Prostate gland (tissue), 2 donors: ENCODE measurements at places on chromosomes 6 and 20. TPM values are rescaled to one million over a fixed set of nuclear protein-coding genes. Genes with fewer than 3 reads are reported as not detected.
A peak's percentile ranks its signal among the peaks of the same experiment; 100 is the strongest.

GRCh38 chr6:27031302-27031701 is 216.2 kb upstream of the PRSS16 start:
- no peak for DNase-seq
- H3K27ac ChIP-seq = no peak overlapping the region
- no peaks in the 10 kb centered on the region for H3K36me3 ChIP-seq

- H3K36me3 ChIP-seq = no peaks in the 10 kb centered on the region
- DNase-seq = peak; percentile 67
- peaks cover 3% of the 10 kb centered on the region for H3K4me1 ChIP-seq
- no peak overlapping the region for H3K4me3 ChIP-seq
Measured at GRCh38 chr20:50744143-50744792, 12.9 kb downstream of the PARD6B start.

DNA sequence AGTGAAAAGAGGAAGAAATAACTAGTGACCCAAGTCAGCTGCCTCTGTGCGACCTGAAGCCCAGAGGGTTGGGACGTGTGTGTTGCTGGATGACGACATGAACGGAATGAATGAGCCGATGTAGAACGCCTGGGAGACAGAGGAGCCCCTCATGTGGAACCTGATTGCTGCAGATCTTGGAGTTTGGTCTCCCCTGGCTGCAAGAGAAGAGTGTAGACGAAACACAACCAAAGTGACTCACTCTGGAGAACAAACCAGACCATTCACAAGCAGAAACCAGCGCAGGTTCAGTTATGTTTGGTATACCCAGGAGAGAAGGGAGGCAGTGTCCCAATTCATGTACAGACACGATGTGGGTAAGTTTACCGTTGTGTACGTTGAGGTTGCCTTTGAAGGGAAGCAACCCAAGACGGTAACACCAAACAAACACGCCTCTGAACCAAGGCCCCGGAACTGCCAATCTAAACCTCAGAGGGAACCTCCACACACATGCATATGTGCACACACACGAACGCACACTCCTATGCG is 265.9 kb downstream of the BMP7 start:
- H3K36me3 ChIP-seq = no peaks in the 10 kb centered on the region
- no peak overlapping the region for H3K4me3 ChIP-seq
- H3K4me1 ChIP-seq = no peaks in the 10 kb centered on the region
- no peak for DNase-seq
- peaks cover 5% of the 10 kb centered on the region for H3K27me3 ChIP-seq

The GHRH gene
- total RNA-seq = not detected

DNA sequence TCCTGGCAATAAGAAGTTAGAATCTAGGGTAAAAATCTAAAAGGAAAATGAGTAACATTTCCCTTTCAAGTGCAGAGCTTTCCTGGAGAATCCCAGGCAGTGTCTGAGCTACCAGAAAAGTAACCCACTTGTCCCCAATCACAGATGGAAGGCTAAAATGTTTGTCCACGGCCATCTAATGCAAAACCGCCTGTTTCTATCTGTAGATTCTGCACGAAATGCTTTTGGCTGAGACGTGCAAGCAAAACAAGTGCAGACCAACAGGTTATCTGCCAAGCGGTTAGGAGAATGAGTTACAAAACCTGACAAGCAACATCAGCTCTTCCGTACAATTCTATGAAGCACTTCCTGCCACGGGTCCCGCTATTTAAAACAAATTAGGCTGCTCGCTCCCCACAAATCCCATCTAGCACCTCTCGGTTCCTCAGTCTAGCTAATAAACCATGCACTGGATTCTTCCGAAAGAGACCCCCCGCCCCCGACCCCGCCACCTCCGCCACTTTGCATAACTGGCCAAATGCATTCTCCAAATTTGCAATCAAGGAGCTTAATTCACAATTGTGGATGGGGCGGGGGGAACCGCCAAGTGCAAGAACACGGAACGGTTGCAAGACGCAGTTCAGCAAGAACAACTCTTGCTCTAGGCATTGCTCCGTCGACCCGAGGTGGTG is 1.4 kb downstream of the ELOVL5 start:
- no peaks in the 10 kb centered on the region for H3K36me3 ChIP-seq
- peak; percentile 43 for DNase-seq
- peaks cover 10% of the 10 kb centered on the region for H3K4me1 ChIP-seq
- H3K27me3 ChIP-seq = no peaks in the 10 kb centered on the region
- peak overlapping the region; percentile 77 for H3K4me3 ChIP-seq

DNA sequence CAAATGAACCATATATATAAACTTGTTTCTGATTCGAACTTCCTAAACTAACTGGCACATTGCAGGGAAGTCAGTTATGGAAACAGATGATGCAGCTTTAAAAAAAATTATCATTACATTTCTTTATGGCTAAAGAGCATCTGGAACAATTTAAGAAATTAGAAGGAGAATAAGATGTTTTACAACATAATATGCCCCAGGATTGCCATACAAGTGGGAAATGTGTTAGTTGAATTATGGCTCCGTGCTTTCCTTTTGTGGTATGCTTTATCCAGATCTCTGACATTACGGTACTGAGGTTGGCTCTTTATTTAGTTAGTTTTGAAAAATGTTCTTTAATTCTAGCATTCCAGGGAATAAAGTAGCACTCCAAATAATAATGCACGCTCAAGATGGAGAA is 343.0 kb upstream of the ZFP64 start:
- no peaks in the 10 kb centered on the region for H3K36me3 ChIP-seq
- DNase-seq = no peak
- H3K27me3 ChIP-seq = no peaks in the 10 kb centered on the region
- no peak overlapping the region for H3K27ac ChIP-seq

GRCh38 chr6:25060522-25060921 is 124.8 kb upstream of the RIPOR2 start:
- no peak overlapping the region for H3K27ac ChIP-seq
- no peak for DNase-seq
- H3K27me3 ChIP-seq = no peaks in the 10 kb centered on the region
- no peak overlapping the region for H3K4me3 ChIP-seq

GRCh38 chr6:124995645-124996325 is 33.5 kb downstream of the RNF217 start:
- no peak overlapping the region for H3K27ac ChIP-seq
- H3K4me3 ChIP-seq = no peak overlapping the region
- H3K36me3 ChIP-seq = no peaks in the 10 kb centered on the region

- no peaks in the 10 kb centered on the region for H3K27me3 ChIP-seq
- H3K4me1 ChIP-seq = no peaks in the 10 kb centered on the region
- no peak for DNase-seq
- no peaks in the 10 kb centered on the region for H3K36me3 ChIP-seq
- no peak overlapping the region for H3K4me3 ChIP-seq
Measured at GRCh38 chr6:142612956-142613355, 311.1 kb downstream of the ADGRG6 start.

GRCh38 chr6:11921017-11921438 is 91.1 kb upstream of the HIVEP1 start:
- no peak overlapping the region for H3K4me3 ChIP-seq
- H3K27me3 ChIP-seq = no peaks in the 10 kb centered on the region
- no peaks in the 10 kb centered on the region for H3K4me1 ChIP-seq
- no peak for DNase-seq
- no peaks in the 10 kb centered on the region for H3K36me3 ChIP-seq

- H3K36me3 ChIP-seq = no peaks in the 10 kb centered on the region
- DNase-seq = peak; percentile 94
- peaks cover 17% of the 10 kb centered on the region for H3K4me1 ChIP-seq
- no peaks in the 10 kb centered on the region for H3K27me3 ChIP-seq
Measured at GRCh38 chr20:63894358-63895201, at the start of gene DNAJC5. Gene DNAJC5 (plus strand): TSS chr20:63895126. CDS start chr20:63928346, 33,220 bp downstream.

GRCh38 chr6:123456836-123457235 is 179.9 kb downstream of the TRDN start:
- no peak for DNase-seq
- no peak overlapping the region for H3K4me3 ChIP-seq
- no peak overlapping the region for H3K27ac ChIP-seq
- H3K27me3 ChIP-seq = no peaks in the 10 kb centered on the region
- no peaks in the 10 kb centered on the region for H3K36me3 ChIP-seq
- no peaks in the 10 kb centered on the region for H3K4me1 ChIP-seq

DNA sequence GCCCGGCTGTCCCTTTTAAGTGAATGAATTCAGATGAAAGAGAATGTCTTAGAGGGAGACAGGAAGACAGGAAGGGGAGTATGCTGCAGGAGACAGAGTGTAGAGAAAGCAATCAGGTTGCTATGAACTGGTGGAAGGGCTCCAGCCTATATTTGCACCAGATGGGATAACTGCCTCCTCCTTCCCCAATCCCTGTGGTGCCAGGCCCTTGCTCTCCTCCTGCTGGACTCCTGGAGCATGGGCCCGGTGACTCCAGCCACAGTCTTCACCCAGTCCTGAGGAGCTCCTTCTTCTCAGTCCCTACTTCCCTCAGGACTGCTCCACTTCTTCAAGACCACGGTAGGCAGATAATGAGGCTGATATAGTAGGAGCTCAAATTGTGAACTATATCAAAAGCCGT is 91.8 kb downstream of the TMEM200A start:
- no peaks in the 10 kb centered on the region for H3K4me1 ChIP-seq
- H3K4me3 ChIP-seq = no peak overlapping the region
- H3K27ac ChIP-seq = no peak overlapping the region
- no peaks in the 10 kb centered on the region for H3K27me3 ChIP-seq
- H3K36me3 ChIP-seq = no peaks in the 10 kb centered on the region

The VNN1 gene
- 0.34 TPM for total RNA-seq

DNA sequence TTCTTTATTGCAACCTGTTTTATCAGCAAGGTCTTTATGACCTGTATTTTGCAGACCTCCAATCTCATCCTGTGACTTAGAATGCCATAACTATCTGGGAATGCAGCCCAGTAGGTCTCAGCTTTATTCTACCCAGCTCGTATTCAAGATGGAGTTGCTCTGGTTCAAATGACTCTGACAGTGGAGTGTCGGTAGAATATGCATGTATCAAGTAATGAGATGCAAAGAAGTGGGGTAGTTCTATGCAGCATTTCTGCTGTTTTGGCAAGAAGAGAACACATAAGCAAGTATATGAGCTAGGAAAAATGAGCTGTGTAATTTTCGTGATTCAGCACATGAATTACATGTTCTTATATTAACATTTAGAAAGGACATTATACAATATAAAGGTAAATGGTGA is 185.9 kb downstream of the DOK5 start:
- H3K27me3 ChIP-seq = no peaks in the 10 kb centered on the region
- DNase-seq = no peak
- no peaks in the 10 kb centered on the region for H3K36me3 ChIP-seq

DNA sequence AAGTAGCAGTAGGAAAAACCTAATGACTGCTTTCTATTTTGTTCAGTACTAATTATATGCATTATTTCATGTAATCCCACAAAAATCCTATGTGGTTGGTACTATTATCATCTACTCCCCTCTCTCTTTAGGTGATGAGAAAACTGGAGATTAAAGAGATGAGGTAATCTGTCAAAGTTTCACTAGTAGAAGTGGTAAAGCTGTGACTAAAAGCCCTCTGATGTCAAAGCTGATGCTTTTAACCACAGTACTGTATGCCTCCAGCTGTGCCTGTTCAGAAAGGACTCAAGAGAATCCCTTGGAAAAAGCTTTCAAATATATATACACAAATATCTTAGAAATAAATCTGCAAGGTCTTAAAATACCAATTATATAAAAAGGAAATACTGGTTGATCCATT is 38.0 kb downstream of the PHIP start:
- no peak overlapping the region for H3K27ac ChIP-seq
- no peak overlapping the region for H3K4me3 ChIP-seq
- H3K4me1 ChIP-seq = no peaks in the 10 kb centered on the region
- no peaks in the 10 kb centered on the region for H3K36me3 ChIP-seq

The C6orf141 gene
- 2.2 TPM for total RNA-seq

The STK35 gene
- 40.7 TPM for total RNA-seq

DNA sequence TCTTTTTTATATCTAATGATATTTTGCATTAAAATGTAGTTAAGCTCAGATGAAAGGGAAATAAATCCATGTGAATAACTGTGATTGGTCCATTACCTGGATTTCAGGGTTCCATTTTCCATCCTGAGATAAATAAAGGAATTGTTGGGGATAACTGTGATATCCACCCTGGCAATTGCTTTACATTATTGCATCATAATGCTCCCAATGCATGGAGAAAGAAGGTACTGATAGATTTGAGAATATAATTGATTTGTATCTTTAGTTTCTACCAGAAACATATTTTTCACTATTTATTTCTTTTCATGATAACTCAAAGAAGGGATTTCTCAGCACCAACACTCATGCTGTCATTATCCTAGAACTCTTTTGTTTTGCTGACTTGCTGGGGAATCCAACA is 102.0 kb upstream of the KCNQ5 start:
- H3K4me1 ChIP-seq = no peaks in the 10 kb centered on the region
- H3K27me3 ChIP-seq = no peaks in the 10 kb centered on the region
- DNase-seq = no peak
- no peak overlapping the region for H3K27ac ChIP-seq
- H3K36me3 ChIP-seq = no peaks in the 10 kb centered on the region

- no peak for DNase-seq
- no peak overlapping the region for H3K4me3 ChIP-seq
- no peaks in the 10 kb centered on the region for H3K36me3 ChIP-seq
- H3K4me1 ChIP-seq = no peaks in the 10 kb centered on the region
- no peaks in the 10 kb centered on the region for H3K27me3 ChIP-seq
Measured at GRCh38 chr20:50498071-50498776, 12.0 kb upstream of the PTPN1 start.

The MOXD1 gene
- total RNA-seq = 4.0 TPM

- no peak overlapping the region for H3K4me3 ChIP-seq
- H3K36me3 ChIP-seq = no peaks in the 10 kb centered on the region
- no peak overlapping the region for H3K27ac ChIP-seq
- H3K4me1 ChIP-seq = no peaks in the 10 kb centered on the region
- no peak for DNase-seq
Measured at GRCh38 chr6:71015392-71015791, 58.5 kb upstream of the B3GAT2 start.

The TPX2 gene
- total RNA-seq = 1.4 TPM

GRCh38 chr6:37600312-37600916 is 97.3 kb downstream of the MDGA1 start:
- no peaks in the 10 kb centered on the region for H3K4me1 ChIP-seq
- no peaks in the 10 kb centered on the region for H3K36me3 ChIP-seq
- H3K4me3 ChIP-seq = no peak overlapping the region
- H3K27me3 ChIP-seq = no peaks in the 10 kb centered on the region
- no peak overlapping the region for H3K27ac ChIP-seq

DNA sequence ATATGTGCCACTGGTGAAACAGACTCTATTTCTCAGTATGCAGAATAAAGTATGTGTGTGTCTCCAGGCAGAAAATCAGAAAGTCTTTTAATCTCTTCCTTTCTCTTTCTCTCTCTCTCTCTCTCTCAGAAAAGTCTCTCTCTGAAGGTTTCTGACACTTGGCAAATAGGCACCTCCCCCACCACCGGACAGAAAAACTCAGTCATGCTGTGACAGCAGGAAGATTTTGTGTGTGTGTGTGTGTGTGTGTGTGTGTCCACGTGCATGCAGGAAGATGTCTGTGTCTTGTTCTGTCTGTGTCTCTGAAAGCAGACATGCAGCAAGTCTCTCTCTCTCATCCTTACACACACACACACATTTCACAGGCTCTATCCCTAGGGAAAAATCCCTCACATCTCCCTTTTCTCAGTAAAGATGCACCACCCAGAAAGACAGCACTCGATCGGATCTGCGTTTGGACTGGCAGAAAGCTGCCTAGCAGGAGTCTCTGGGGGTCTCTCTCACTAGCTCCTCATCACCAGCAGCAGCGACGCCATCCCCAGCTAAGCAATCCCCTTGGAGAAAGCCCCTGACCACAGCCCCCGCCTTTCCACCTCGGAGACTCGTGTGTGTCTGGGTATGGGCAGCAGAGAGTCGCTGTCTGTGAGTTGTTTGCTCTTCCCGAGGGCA is 98.3 kb downstream of the EDN3 start:
- no peaks in the 10 kb centered on the region for H3K36me3 ChIP-seq
- DNase-seq = no peak
- no peaks in the 10 kb centered on the region for H3K4me1 ChIP-seq
- H3K27ac ChIP-seq = no peak overlapping the region
- no peaks in the 10 kb centered on the region for H3K27me3 ChIP-seq

The C6orf15 gene
- 0.51 TPM for total RNA-seq
